NCI-H2081 treated with DMSO at 0.1 percent for 48 hours (cell line): ENCODE measurements at places on chromosomes 12 and 14.

DNA sequence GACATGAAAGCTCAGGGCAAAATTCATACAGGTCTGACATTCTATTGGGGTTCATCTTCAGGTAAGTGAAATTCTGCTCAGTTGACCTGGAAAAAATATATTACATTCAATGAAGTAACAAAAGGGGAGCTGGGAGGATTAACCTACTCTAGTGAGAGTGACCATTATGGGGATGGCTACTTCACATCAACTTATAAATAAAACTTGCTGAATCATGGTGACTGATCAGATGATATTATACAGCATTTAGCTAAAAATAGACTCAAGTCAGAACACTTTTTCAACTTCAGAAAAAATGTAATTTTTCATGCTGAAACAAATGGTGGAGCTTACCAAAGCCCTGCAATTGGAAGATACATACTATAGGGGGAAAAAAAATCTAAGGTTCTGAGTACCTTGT is 800.2 kb downstream of the FSCB start:
- no peak for DNase-seq

DNA sequence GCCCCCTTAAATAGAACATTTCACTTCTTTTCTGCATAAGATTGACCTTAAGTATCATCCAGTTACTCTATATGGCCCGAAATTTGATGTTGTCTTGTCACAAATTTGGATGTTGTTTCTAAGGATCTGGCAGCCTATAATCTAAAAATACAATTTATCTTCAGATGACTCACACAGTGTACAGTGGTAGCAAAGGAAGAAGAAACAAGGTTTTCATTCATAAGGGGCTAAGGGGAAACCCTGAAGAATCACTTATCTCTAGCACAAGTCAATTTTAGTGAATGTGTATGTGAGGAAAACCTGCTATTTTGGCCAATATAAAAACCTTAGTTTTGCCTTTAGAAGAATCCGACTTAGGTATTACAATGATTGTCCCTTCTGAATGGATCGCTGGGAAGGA is 606.3 kb upstream of the LRFN5 start:
- no peak for DNase-seq

DNA sequence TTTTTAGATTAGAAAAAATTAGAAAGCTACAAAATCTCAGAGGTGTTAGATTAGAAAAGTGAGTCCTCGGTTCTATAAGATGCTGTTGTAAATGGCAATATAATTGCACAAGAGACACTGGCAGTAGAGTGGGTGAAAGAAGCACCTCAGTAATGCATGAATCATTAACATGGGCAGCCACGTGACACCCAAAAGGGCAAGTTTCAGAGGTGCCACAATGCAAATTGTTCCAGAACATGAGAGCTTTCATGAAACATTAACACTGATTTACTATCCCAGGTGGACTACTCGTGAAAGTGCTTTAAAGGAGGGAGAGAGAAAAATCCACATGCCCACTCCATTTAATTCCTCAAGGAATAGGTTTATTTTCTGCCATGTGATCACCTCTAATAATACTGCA is 108.4 kb downstream of the PTPRR start:
- no peak for DNase-seq

GRCh38 chr12:112184056-112184887 is 58.9 kb downstream of the TRAFD1 start:
- DNase-seq: no peak

GRCh38 chr12:64752833-64753238 is 6.4 kb downstream of the GNS start:
- DNase-seq: no peak

GRCh38 chr14:104633276-104634137 is 28.9 kb upstream of the TMEM179 start:
- no peak for DNase-seq

DNA sequence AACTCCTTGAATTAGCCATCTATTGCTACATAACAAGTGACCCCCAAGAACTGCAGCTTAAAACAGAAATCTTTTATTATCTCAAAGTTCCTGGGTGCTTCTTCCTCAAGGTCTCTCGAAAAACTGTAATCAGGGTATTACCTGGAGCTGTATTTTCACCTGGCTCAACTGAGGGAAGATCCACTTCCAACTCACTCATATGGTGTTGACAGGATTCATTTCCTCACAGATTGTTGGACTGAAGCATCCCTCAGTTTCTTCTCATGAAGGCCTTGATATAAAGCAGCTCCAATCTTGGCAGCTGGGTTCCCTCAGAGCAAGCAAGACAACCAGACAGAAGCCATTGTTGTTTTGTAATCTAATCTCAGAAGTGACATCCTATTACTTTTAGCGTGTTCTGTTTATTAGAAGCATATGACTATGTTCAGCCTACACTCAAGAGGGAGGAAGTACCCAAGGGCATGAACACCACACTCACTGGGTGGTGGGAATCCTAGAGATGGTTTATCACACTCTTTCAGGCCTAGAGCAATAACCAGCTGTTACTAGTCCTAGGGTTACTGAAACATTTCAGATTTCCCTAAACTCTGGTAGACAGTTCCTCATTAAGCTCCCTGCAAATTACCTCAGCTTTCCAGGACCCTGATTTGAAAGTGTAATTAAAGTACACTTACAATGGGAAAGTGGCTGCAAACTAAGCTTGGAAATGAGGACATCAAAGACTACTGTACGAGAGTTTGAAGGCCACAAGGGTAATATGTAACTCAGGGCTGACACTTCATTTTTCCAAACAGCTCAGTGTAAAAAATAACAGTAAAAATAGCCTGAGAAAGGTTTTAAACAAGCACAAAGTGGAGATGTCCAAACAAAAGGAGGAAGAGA is 222.2 kb downstream of the SEC23A start:
- no peak for DNase-seq

DNA sequence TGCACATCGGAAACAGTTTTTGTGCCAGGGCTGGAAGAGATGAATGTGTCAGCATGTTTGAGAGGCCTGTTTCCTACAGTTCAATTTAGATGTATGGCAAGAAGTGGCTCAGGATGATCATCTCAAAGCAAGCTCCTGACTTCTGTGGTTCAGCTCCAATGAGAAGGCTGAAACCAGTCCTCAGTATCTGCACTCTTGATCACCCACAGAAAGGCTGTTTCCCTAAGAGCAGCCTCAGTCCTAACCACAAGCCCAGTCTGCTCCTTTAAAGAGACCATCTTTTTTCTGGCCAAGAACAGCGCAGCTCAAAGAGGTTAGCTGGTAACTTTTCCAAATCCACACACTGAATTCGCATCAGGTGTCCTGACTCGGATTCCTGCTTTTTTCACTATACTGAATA is 19.2 kb downstream of the CSRP2 start:
- no peak for DNase-seq

- DNase-seq: no peak
Measured at GRCh38 chr12:87216436-87216835, 812.8 kb downstream of the C12orf50 start.
